Stimulated activated CD8-positive, alpha-beta memory T cell treated with anti-CD3 and anti-CD28 coated beads, Interleukin-4, amount 100 ng/mL, for 24 hours (primary cell): ENCODE measurements at places on chromosomes 2 and 18.

GRCh38 chr2:86617153-86617552, 6.5 kb downstream of the RNF103 start:
- no peak for DNase-seq

GRCh38 chr2:16478434-16479210, 187.0 kb downstream of the CYRIA start:
- no peak for DNase-seq

DNA sequence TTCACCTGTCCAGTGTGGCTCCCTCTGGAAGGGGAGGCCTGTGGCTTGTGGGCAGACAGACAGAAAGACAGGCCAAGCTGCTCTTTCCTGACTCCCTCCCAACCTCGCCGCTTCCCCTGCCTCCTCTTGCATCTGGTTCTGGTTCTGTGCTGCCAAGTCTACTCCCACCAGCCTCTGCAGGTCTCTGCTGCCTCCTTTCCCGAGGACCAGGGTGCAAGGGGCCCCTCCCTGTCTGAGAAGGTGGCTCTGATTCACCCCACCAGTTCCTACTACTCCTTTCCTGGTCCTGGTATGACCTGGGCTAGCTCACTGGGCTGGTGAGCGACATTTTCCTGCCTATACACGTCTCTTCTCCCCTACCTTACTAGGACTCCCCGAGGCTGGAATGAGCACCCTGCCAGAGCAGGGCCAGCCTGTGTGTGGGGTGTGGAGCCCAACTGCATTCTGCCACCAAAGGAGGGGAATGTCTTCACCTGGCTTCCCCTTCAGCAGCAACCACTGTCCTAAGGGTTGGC, 238.5 kb downstream of the CELF4 start:
- DNase-seq: no peak

DNA sequence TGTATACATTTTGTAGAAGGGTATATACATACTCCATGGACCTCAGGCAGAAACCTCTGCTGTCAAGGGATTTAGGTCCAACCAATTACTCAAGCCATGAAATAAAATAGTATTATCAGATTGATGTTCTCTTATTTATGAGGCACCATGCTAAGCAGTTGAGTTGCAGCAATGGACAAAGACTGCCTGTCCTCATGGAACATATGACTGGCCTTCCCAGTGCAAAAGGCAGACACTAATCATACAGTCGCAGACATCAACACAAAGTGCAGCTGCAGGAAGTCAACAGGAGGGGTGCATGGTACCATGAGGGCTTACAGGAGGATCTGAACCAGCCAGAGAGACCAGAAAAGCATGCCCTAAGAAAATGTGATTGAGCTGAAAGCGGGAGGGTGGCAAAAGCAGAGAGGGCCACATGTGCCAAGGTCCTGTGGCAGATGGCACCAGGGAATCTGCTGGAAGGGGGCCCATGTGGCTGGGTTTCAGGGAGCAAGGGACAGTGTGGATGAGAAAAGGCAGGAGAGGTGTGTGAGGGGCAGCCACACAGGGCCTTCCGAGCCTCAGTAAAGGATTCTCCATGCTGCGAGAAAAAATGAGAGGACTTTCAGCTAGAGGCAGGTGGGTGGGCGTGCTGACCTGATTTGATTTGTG, 61.4 kb upstream of the RNF152 start:
- no peak for DNase-seq

DNA sequence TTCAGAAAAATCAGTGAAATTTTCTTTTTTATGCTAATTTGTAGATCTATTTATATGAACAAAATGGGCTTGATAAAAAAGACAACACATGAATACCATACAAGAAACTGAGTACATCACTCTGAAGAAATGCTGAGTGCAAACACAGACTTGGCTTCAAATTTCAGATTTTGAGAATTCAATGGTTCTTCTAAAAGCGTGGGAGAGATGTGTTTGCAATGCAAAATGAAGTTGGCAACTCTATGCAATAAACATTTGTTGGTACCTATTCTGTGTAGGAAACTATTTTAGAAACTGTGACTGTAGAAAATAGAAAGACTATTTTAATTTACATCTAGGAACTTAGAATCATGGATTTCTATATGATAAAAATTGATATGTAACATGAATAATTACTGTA, 1834.1 kb upstream of the CELF4 start:
- DNase-seq: no peak

DNA sequence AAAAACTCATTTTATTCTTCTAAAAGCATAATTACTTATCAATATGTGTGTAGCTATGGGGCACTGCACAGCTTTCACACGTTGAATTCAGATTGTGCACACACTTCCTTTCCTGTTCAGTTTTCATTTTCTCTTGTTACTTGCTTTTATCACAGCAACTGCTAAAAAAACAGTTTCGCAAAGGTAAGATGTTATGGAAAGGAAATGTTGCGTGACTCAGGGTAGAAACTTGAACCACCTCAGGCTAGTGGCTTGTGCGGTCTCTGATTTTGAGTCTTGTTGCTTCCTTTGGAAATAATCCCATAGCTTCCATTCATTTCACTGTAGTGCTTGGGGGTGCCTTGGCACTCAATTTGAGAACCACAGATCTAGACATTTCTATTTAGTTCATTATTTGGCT, 171.9 kb downstream of the FMNL2 start:
- DNase-seq: no peak

GRCh38 chr18:41265047-41265446, 690.0 kb upstream of the PIK3C3 start:
- DNase-seq: no peak

DNA sequence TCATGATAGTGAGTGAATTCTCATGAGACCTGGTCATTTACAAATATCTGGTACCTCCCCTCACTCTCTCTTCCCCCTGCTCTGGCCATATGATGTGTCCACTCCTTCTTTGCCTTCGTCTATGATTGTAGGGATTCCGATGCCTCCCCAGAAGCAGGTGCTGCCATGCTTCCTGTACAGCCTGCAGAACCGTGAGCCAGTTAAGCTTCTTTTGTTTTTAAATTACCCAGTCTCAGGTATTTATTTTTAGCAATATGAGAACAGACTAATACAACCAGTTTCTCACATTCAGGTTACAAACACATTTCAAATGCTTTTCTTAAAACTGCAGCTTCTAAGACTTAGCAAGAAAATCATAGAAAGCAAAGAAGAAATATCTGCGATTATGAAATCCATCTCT, 321.2 kb upstream of the CDH7 start:
- DNase-seq: no peak

DNA sequence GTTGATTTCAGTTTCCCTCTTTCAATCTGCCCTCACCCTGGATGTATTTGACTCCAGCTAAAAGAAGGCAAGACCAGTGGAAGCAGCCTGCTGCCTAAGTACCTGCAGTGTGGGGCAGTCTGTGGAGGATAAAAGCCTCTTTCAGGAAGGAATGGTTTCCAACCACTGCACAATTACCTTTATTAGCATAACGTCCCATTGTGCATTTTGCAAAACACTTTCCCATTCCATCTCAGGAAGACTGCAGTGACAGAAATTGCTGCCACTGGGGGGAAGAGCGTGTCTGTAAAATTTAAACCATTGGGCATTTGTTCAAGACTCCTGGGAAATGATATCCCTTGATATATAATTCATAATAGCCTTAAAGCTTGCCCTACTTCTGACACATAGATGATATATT, 26.2 kb downstream of the CYRIA start:
- no peak for DNase-seq

DNA sequence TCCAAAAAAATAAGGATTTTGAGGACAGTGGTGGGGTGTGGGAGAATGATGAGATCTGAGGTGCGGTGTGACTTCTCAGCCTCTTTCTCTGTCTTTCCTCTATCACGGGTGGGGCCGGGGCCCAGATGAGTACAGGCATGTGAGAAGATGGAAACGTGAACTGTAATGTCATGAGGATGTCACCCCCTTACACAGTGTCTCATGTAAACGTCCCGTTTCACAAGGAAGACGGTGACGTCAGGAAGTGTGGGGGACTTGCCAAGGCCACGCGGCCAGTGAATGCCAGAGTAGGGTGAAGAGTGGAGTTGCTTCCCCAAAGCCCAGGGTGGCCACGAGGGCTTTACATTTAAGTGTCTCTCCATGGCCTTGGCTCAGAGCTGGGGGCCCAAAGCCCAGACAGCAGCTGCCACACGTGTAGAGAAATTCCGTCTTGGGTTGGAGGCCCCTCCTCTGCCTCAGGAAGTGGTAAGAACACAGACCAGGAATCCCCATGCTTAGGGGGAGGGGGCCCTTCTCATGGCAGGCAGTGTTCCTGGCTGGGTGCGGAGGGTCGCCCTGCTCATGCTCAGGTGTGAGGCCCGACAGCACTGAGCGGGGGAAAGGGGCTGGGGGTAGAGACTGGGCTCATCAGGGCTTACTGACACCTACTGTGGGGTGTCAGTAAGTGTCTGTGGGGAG, 80.9 kb upstream of the SMAD7 start:
- no peak for DNase-seq

- no peak for DNase-seq
Measured at GRCh38 chr2:60356346-60356745, 197.1 kb downstream of the BCL11A start.

- DNase-seq: no peak
Measured at GRCh38 chr2:1518331-1518803, 105.1 kb downstream of the TPO start.

DNA sequence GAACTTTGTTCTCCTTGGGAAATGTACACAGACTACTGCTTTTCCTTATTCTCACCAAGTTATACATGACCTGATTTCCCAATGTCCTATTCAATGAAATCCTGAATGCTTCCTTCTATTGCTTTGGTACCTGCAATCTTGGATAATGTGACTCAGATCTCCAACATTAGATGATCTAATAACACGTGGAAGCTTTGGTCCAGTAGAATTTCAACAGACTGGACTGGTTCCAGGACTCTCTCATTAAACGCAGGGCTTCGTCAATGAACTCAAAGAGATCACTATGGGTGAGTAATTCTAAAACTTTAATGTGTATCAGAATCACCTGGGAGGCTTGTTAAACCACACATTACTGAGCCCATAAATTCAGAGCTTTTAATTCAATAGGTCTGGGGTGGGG, 413.6 kb upstream of the KCNH7 start:
- no peak for DNase-seq

DNA sequence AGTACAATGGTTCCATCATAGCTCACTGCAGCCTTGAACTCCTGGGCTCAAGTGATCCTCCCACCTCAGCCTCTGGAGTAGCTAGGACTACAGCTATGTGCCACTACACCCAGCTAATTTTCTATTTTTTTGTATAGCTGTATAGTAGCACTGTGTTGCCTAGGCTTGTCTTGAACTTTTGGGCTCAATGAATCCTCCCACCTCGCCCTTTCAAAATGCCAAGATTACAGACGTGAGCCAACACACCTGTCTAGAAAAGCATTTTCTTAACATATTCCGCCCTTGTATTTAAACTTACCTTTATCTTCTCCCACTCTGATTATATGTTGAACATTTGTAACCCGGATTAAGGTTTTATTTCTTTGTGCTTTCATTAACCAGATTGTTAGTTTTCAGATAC, 750.7 kb upstream of the GCFC2 start:
- no peak for DNase-seq

GRCh38 chr2:148998165-148998830, 40.2 kb upstream of the LYPD6B start:
- no peak for DNase-seq

- no peak for DNase-seq
Measured at GRCh38 chr2:199467066-199467822, 9.5 kb upstream of the SATB2 start.

- DNase-seq: no peak
Measured at GRCh38 chr2:143521396-143521795, 392.2 kb downstream of the ARHGAP15 start.

- DNase-seq: no peak
Measured at GRCh38 chr2:172087780-172088244, 2.5 kb downstream of the DLX1 start.

GRCh38 chr18:44725300-44726058, 44.8 kb downstream of the SETBP1 start:
- peak; percentile 52 for DNase-seq
